ENCODE measurements at places on chromosomes 1 and 21.

DNA sequence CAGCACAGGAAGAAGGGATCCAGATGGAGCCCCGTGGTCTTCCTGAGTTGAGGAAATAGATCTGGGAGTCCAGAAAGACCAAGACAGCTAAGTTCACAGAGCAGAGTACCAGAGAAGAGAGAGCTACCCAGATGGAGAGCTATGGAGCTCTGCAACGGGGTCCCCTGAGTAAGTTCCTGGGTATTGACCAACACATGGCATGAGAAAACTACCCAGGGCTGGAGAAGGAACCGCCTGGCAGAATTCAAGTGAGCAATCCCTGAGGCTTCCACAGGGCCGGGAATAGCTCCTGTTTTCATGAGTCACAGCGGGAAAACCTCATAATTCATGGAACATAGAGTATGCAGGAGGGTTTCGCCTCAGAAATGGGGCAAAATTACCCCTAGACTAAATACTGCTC is 19.7 kb downstream of the STPG1 start:
- DNase-seq = no peak

- DNase-seq = peak; percentile 47
These were observed 433.4 kb upstream of the CAMK1G start for GRCh38 chr1:209150114-209150513.

DNA sequence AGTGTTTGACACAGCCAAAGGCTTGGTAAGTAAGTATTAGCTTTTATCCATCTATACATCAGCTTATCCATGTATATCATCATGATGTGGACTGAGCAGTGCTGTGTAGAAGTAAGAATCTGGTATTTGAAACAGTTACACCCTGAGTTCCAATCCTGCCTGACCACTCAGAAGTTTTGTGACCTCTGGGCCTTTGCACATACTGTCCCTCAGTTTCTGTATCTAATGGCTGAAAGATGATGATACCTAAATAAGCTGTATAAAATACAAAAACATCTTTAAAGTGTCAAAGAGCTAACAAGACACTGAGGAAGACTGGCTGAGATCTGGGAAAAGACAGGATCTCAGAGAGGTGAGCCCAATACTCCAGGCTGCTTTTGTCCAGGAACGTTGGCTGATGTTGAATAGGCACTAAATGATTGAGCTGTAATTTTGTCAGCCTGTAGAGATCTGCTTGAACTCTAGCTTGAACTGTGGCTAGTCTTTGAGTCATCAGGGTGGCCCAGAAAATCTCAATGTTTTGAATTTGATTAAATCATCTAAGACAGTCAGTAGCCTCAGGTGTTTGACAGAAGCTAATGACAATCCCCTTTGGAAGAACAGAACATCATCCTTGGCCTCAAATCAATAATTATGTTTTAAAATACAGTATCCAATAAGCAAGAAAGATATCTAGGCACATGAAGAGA is 20.2 kb upstream of the OTUD3 start:
- no peak for DNase-seq

DNA sequence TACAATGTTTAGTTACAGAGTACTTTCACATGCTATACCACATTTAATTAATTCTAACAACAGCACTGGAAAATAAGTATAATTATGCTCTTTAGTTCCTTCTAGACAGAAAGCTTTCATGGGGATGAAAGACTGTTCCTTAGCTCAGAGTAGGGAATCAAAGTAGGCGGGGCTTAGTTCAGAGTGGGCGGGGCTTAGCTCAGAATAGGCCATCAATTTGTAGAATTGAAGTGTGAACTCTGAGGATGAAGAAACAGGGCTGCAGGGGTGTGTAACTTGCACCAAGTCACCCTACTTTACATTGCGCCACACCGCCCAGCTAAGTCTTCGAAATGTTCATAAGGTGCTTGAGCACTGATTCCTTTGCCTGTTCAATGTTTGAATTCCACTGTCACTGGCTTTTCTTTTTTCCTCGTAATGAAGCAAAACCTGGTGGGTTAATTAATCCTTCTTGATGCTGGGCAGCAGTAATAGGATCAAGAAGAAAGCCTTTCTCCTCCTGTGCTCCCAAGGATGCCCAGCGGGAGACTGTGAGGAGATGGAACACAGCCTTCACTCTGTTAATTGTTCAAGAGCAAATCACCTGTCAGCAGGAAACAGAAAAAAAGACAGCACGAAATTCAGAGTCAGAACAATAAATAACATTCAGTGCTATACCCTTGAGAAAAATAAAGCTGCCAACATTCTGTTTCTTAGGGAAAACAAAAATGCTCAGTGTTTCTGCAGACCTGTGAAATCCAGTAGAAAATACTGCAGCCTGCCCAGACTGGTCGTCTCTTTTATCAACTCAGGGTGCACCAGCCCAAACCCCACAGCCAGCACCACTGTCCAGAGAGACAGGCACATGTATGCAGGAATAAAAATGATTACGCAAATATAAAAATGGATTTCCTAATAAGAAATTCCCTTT is 66.5 kb upstream of the CAMK1G start:
- no peak for DNase-seq

DNA sequence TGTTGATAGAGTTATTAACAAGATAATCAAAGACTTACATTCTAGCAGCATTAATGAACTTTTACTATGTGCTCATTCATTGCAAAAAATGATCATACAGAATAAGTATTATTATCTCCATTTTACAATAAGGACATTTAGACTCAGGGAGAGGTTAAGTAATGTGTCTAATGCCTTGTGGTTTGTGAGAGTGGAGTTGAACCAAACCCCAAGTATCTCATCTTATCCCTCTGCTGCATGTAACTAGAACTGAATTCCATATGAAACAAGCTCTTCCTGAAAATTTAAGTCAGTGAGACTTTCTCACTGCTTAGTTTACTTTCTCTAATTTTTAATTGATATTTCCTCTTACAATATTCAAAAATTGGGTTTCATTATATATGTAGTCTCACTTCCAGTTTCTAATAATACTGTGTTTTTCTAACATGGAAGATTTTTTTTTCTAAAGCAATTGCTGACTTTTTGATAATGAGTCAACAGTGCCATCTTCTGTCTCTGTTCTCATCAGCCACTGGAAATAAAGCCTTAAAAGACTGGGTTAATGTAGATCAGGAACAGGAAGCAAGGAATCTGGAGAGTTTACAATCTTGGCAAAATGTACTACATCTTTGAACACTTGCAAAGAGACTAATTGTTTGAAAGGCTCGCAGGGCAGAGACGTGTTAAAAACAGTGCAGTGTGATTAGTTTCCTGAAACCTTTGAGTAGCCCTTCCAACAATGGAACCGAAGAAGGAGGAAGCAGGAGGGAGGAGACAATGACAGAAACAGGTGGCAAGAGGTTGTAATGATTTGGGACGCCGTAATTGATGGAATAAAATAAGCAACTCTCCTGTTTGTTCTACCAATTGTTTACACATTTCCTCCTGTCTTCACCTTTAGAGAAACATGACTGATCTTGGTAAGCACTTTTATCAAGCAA is 567.6 kb downstream of the MRPL39 start:
- no peak for DNase-seq

DNA sequence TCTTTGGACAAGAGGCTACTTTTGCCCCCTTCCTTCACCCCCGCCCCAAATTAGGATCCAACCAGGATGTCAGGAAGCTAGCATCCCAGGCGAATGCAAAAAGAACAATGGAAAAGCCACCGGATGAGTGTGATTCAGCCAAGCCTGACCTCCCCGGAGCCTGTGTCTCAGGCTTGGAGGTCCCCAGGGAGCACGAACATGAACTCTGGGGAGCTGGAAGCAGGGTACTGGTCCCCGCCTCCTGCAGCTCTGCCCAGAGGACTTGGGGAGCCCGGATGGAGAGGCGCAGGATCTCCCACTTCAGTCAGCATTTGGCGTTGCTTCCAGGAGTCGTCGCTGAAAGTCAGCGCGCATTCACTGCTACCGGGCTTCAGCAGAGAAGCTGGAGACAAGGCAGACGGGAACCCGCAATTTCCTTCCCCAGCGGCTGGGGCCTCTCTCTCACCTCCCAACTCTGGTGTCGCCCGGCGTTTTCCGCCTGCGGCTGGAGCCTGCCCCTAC is 1.8 kb upstream of the TBX15 start:
- DNase-seq = no peak
